ENCODE measurements at places on chromosomes 4 and X. TPM values are rescaled to one million over a fixed set of nuclear protein-coding genes. Genes with fewer than 3 reads are reported as not detected.

The ETDA gene
- total RNA-seq: not detected

The CXCL1 gene
- not detected for total RNA-seq

The DDIT4L gene
- not detected for total RNA-seq

The BEX5 gene
- 14.3 TPM for total RNA-seq

The ATP2B3 gene
- total RNA-seq: not detected

The NKX6-1 gene
- total RNA-seq: not detected

The ARHGEF6 gene
- total RNA-seq: 45.3 TPM

The MAGEA4 gene
- total RNA-seq: not detected

The RASL11B gene
- total RNA-seq: 0.31 TPM

The UGT2B15 gene
- total RNA-seq: not detected

The DSPP gene
- total RNA-seq: not detected

The RBMXL3 gene
- not detected for total RNA-seq

The HS3ST1 gene
- total RNA-seq: not detected

The TMSB15A gene
- not detected for total RNA-seq

The SPANXB1 gene
- not detected for total RNA-seq
